Stimulated activated effector memory CD8-positive, alpha-beta T cell treated with anti-CD3 and anti-CD28 coated beads, Interleukin-12 subunit alpha, Interleukin-12 subunit beta, amount 100 ng/mL, for 72 hours (primary cell): ENCODE measurements at places on chromosomes 5 and 9.

- DNase-seq = no peak
Observed at GRCh38 chr5:91409304-91409703, 26.2 kb upstream of the ARRDC3 start.

DNA sequence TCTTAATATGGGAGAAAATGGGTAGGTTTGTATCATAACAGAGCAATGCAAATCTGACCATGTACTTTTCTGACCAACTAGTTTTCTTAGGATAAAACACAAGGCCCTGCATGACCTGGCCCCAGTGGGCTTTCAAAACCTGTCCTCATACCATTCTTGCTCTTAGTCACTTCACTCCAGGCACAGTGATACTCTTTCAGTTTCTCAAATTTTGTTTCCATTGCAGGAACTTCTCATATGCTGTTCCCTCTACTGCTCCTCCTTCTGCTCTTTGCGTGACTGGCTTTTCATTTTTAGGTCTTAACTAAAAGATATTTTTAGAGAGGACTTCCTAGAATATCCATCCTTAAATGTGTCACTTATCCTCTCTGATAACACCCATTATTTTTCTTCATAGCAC, 112.4 kb downstream of the INIP start:
- DNase-seq = no peak

GRCh38 chr5:151570512-151571269, 20.4 kb downstream of the FAT2 start:
- no peak for DNase-seq

DNA sequence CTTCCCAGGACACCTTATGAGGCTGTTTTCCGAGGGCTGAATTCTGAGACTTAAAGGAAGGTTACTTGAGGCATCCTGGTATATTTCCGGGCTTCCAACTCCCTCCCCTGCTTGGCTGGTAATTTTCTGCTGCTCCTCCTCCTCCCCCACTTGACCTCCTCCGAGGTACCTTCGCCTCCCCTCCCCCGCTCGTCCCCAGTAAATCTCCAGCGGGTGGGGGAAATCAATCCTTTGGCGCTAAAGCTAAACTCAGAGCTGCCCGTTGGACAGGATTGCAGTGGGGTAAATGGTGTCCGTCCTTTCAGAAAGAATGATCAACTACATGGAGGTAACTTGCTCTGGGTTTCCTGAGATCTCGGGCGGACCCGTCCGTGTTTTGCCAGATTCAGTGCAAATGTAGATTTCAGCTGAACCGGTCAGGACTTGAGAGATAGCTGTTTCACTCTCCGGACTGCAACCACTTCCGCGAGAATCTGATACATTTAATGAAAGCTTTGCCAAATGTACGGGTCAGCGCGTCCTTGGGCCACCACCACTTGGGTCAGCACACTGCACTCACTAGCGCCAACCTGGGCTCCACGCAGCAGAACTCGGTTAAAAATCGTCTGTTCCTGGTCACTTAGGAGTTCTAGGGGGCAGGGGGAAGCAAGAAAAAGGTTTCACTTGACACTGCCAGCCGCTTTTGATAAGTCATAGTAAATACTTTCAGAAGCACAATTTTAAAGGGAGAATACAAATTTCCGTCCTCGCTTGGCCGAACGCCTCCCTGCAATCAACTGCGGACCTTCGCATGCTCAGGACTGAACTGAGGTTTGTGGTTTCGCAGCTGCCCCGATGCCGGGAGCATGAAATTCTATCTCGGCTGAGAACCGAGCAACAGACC, 4.6 kb upstream of the ISL1 start:
- no peak for DNase-seq

DNA sequence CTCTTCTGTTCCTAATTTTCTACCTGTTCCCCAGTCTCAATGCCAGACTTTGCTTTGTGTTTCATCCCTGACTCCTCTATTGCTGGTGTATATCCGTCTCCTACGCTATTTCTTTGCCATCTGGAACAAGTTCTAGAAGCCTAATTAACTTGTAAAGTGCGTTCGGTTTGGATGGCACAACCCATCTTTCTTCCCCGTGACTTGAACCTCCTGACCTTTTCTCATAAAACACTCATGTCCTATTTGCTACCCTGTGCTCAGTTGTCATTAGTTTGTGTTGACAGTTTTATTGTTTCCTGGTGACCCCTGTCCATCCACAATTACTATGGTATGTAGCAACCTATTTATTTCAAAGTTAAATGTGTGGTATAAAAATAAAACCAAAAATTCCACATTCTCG, 323.5 kb downstream of the TLE4 start:
- no peak for DNase-seq

GRCh38 chr9:120928015-120928482, 1.5 kb upstream of the TRAF1 start:
- DNase-seq = no peak

DNA sequence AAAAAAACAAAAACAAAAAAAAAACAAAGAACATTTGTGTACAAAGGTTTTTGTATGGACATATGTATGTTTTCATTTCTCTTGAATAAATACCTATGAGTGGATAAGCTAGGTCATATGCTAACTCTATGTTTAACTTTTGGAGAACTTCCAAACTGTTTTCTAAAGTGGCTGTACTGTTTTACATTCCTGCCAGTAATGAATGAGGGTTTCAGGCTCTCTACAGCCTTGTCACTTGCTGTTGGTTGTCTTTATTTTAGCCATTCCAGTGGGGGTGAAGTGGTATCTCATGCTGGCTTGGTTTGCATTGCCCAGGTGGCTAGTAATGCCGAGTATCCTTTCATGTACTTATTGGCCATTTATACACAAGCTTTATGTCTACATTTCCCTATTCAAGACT, 9.1 kb upstream of the TRIO start:
- no peak for DNase-seq

- no peak for DNase-seq
Observed at GRCh38 chr5:132528866-132529634, 14.3 kb downstream of the IL5 start.

- peak; percentile 87 for DNase-seq
Observed at GRCh38 chr5:177116631-177117373, 16.8 kb upstream of the NSD1 start.

DNA sequence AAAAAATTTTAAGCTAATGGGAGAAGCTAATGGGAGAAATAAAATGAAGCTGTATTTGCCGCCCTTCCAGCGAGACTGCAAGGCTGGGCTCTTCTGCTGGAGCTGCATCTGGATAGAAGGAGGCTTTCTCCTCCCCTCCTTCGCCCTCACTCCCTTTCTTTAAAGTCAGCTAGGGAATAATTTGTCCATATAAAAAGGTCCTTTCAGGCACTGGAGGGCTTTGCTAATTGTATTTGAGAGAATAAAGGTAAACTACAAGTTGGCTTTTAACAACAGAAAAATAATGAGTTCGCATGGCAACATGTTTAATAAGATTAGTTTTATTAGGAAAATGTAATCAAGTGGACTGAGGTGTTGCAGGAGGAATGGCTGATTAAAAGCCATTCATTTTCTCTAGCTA, 41.3 kb downstream of the NPR3 start:
- DNase-seq = no peak

GRCh38 chr5:65802080-65802479, 80.1 kb downstream of the NLN start:
- DNase-seq = no peak

DNA sequence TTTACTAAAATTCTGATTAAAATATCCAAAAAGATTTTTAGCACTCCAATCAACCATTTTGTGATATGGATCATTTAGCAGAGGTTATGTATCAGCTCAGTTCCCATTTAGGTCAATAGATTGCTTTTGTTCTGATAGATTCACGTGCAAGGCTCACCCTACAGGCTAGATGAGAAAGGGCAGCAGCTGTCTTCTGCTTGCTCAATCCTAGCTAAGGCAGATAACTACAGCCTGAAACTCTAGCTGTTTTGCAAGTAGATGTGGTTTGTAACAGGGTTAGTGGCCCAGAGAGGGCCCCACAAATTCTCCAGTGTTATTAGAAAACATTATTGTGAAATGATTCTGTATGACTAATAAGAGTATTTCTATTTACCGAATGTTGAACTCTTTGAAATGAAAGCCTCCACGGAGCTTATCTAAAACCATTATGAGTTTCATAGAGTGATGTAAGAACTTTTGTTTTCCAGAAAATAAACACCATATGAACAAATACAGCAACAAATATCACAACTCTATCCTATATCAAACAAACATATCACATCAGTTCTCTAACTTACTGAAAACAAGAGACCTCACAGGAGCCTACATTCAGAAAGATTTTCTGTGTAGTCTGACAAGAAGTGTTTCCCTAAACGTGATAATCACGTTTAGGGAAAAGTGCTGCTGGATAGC, 841.9 kb upstream of the ACO1 start:
- peak; percentile 56 for DNase-seq

- DNase-seq = no peak
Observed at GRCh38 chr9:129750013-129750638, 2.7 kb downstream of the PTGES start.

- no peak for DNase-seq
Observed at GRCh38 chr5:100654895-100655294, 119.7 kb downstream of the FAM174A start.

- DNase-seq = no peak
Observed at GRCh38 chr5:112548246-112548881, 129.3 kb upstream of the EPB41L4A start.

DNA sequence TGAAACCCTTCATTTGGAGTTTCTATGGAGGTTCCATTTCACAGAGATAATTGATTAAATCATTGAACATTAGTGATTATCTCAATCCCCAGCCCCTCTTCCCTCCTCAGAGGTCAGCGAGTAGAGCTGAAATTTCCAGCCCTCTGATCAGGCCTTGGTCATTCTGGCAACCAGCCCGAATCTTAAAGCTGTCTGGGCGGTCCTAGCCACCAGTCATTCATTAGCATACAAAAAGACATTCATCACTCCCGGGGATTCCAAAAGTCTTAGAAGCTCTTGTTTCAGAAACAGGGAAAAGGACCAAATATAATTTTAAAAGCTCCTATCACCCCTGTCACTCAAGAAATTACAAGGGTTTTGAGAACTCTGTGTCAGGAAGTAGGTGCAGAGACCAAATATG, 41.3 kb downstream of the ZNF474 start:
- DNase-seq = no peak

DNA sequence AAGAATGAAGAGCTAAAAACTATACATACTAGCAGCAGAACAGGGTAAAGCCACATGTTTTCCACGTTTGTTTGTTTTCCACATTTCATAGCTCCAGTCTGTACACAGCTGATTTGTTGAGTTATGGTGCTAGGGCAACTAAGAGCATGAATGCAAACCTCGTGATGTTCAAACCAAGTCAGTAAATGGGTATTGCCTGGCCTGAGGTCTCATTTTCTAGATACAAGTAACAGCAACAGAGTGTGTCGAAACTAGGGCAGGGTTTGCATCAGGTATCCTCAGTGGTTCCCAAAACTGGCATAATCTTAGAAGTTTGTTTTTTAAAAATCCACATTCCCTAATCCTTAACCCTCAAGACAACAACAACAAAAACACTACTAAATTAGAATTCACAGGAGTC, 89.3 kb downstream of the CEMIP2 start:
- DNase-seq = no peak

GRCh38 chr5:35081134-35081533, 33.4 kb upstream of the AGXT2 start:
- DNase-seq = no peak

DNA sequence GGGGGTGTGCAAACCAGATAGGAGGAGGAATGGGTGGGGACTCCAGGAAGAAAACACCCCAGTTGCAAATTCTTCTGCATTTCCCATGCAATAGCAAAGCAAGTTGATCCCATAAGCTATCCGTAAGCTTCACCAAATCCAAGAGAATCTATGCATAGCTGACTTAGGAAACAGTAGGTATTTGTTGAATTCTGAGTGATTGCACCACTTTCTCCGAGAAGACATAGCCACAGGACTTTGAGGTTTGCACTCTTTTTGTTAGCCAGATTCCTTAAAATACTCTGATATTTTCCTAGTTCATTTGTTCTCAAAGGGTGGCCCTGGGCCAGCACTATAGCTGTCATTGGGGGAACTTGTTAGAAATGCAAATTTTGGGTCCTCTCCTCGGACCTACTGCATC, 271.9 kb downstream of the SLIT3 start:
- DNase-seq = no peak

DNA sequence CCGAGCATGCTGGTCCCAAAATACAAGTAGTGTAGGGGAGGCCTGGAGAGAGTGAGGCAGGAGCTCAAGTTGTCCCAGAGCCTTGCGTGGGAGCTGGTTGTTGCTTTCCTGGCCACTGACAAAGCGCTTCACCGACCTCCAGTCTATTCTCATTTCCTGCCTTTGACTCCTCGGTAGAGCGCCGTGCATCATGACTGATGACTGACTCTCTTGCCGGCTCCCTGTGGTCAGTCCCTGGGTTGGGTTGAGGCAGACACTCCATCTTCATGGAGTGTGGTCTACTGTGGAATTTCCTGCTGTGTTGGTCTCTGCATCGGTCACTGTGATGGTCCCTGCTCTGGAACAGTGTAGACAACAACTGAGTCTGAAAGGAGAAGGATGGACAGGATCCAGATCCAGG, 175.1 kb upstream of the S1PR3 start:
- DNase-seq = no peak

- DNase-seq = no peak
Observed at GRCh38 chr9:35374436-35374835, 115.5 kb upstream of the RUSC2 start.

GRCh38 chr9:136939996-136940525, 4.5 kb downstream of the FBXW5 start:
- no peak for DNase-seq

DNA sequence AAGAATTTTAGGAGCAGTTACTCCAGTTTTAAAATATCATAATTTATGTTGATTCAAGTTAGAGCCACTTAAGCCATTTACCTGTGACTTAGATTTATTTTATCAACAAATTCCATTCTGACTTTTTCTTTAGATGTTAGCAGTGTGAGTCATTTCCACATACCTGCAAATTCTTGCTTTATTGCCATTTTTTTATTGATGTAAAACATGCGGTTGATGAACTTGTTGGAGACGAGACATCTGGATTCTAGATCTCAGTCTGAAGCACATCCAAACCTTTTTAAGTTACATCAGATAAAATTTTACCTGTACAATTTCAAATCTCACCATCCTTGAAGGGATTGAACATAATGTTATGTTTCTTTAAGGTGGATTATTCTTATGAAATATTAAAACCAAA, 240.9 kb downstream of the IRX1 start:
- DNase-seq = no peak

- no peak for DNase-seq
Observed at GRCh38 chr5:166784545-166785078, 1506.8 kb upstream of the WWC1 start.

DNA sequence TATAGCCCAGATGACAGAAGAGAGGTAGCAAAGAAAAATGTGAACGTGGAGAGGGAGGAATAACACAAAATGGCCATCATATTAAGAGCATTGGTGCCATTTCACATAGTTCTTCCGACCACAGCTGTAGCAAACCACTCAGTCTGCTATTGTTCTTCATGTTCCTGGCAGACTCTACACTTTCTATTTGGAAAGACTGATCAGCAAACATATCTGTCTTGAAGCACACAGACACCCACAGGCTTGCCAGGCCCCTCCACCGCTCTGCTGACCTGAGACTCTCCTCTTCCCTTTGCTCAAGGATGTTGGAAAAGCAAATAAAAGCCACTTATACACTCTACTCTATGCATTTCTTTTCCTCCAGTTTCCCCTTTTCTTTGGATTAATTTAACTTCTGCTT, 298.0 kb downstream of the FBXL7 start:
- no peak for DNase-seq
